ENCODE measurements at places on chromosomes 12 and 14.

DNA sequence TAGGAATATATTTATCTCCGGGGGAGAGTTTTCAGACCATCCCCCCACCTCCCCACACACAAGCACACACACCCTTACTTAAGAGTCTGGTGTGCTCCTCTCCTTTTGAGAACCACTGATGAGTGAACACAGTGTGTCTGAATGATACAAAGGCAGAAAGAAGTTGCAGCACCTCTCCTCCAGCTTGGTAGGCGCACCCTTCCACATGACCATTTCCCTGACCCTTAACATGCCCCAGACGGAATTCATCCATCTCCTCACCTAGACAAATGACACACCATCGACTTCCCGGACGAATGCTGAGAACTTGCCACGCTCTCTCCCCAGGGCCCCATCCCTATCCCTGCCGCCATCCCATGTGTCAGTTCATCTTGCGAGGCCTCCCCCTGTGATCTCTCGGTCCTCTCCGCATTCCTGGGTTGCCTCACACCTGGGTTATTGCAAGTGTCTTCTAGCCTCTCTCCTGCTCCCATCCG, 3.9 kb downstream of the TNFRSF1A start:
- DNase-seq: no peak

DNA sequence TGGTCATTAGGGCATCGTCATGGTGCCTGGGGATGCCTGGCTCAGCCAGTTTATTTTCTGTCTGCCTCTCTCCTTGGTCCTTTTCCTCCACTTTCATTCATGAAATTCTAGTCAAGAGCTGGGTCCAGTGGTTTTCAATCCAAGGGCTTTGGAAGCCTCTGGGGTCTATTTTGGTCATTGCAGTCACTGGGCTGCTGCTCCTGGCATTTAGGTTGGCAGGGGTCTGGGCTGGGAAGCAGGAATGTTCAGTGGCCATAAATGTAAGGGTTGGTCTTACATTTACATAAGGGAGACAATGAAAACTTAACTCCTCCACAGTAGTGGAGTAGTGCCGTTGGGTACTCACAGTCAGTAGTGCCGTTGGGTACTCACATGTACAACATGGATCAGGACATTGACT, 48.1 kb downstream of the PTPN11 start:
- DNase-seq: no peak

GRCh38 chr14:35303149-35303935, 11.2 kb downstream of the PSMA6 start:
- DNase-seq: no peak

- DNase-seq: no peak
These were observed 10.1 kb upstream of the MANSC4 start for GRCh38 chr12:27790179-27790578.

DNA sequence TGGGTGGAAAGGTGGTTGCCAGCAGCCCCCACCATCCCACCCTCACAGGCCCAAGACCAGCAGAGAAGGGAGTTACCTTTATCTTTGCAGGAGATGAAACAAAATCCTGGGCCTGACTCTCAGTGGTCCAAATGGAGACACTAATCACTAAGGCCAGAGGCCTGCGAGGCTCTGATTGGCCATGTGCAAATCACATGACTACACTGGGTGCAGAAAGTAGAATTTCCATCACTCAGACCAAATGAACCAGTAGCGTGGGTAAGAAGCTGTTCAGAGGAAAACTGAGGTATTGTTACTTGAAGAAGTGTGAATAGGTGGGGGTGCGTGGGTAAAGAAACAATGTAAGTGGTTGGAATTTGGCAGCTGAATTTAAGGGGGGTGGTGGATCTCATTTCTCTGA, 20.2 kb upstream of the PPP1CC start:
- DNase-seq: no peak

GRCh38 chr12:10215436-10215835, 2.8 kb downstream of the GABARAPL1 start:
- DNase-seq: no peak

GRCh38 chr12:32885831-32886230, 10.7 kb downstream of the PKP2 start:
- no peak for DNase-seq
